ENCODE measurements at places on chromosomes 7 and 10. TPM values are rescaled to one million over a fixed set of nuclear protein-coding genes. Genes with fewer than 3 reads are reported as not detected.

DNA sequence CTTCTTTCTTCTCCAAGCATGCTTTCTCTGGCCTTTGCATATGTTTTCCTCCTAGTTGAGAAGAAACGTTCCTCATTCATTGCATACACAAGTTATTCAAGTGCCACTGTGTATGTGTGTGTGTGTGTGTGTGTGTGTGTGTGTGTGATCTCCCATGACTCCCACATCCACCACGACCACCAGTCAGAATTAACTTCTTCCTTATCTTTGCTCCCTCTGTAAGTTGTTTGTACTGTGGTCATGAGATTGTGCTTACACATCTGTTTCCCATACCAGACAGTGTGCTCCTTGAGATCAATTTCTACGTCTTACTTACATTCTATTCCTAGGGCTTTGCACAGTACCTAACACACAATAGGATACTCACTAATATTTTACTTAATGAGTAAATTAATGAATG is 22.4 kb upstream of the FAM13C start:
- DNase-seq: no peak

- no peak for DNase-seq
Measured at GRCh38 chr7:44318332-44318731, 7.1 kb downstream of the CAMK2B start.

GRCh38 chr10:86775056-86775869 is 18.8 kb downstream of the BMPR1A start:
- DNase-seq: no peak

Gene ACTR3C
- 6.2 TPM for total RNA-seq

DNA sequence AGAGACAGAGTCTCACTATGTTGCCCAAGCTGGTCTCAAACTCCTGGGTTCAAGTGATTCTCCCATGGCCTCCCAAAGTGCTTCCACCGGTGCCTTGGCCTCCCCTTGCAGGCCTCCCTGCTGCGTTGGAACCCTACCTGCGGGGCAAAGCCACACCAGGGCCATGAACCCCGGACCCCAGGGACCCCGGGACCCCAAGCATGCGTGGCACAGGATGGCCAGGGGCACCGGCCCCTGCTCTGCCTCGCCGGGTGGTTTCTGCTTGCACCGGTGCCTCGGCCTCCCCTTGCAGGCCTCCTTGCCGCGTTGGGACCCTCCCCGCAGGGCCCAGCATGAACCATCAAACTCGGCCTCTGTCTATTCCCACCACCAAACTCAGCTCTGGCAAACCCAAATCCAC is 301.0 kb upstream of the NPVF start:
- DNase-seq: no peak

DNA sequence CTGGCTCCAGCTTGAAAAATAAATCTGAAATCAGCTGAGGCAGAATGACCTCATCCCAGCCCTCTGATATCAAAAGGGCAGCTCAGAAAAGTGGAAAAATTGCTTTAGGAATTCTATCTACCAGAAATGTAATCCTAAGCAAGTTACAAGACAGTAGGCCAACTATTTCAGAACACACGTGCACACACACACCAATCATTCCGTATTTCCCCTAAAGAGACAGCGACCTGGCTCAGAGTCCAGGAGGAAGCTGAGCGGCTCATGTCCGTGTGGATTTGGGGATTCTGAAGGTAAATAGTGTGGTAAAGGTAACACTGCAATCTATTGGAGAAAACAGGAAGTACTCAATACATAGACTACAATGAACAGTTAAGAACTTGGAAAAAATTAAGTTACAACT is 288.2 kb downstream of the CALN1 start:
- DNase-seq: no peak

DNA sequence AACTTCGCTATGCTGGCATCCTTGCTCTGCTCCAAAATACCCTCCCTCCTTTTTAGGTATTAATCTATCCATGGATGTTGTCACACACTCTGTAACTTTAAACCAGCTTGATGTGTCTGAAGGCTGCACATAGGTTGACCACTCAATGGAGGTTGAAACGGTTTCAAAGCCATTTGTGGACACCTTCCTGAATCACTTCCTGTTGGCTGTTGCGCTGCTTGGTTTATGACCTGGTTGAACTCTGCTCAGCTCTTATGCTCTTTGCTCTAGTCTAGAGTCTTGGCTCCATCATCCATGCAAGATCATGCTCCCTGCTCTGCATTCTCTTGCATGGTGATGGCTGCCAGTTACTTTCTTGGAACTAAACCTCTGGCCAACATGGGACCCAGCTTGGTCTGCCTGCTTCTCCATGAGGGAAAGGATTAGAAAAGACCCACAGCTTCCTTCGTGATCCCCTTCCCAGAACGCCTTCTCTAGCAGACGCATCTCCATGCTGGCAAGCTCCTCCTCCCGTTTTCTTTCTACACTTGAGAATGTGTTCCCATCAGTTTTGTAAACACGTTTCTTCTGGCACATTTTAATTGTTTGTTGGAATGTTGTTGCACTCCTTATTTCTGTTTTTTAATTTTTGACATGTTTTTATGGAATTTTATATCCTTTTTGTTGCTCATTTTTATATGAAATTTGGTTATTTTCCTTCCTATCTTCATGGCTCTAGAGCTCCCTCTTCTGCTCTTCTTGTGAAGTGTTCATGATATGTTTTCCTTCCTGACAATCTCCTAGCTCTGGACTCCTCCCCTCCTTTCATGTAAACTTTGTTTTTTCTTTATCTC is 149.8 kb downstream of the XPNPEP1 start:
- no peak for DNase-seq

GRCh38 chr10:11609492-11610093 is 1.9 kb downstream of the USP6NL start:
- DNase-seq: no peak

Gene TUBAL3
- 1.3 TPM for total RNA-seq

Gene PTPRZ1
- total RNA-seq: 0.47 TPM

DNA sequence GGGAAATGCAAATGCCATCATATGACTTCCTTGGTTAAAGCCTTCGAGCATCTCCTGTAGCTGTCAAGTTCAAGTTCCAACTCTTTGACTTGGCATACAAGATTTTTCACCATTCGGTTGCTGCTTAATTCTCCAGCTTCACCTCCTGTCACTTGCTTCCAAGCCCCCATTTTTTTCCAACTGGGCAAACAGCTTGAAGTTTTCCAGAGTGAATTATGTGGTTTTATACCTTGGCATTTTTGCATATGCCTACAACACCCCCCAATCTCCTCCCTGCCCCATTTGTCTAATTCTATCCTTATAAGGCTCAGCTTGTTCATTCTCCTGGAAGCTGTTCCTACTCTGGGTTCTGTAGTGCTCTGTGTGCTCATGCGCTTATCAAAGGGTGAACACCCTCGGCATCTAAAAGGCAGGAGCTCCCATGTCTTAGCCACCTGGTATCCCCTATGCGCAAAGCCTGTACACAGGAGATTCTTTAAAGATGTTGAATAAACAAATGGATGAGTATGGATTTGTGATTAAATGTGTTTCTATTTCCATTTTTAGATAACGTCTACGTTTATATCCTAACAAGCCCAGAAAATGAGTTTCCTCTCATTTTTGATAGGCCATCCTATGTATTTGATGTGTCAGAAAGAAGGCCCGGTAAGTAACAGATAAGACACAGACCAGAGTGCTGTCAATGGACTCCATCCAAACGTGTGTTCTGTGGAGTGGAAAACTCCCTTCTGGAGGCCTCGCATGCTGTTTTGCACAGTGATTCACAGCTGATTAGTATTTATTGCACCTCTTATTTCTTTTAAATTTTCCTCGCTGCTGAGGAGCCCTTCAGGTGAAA is 52.5 kb downstream of the CDHR3 start:
- DNase-seq: no peak

DNA sequence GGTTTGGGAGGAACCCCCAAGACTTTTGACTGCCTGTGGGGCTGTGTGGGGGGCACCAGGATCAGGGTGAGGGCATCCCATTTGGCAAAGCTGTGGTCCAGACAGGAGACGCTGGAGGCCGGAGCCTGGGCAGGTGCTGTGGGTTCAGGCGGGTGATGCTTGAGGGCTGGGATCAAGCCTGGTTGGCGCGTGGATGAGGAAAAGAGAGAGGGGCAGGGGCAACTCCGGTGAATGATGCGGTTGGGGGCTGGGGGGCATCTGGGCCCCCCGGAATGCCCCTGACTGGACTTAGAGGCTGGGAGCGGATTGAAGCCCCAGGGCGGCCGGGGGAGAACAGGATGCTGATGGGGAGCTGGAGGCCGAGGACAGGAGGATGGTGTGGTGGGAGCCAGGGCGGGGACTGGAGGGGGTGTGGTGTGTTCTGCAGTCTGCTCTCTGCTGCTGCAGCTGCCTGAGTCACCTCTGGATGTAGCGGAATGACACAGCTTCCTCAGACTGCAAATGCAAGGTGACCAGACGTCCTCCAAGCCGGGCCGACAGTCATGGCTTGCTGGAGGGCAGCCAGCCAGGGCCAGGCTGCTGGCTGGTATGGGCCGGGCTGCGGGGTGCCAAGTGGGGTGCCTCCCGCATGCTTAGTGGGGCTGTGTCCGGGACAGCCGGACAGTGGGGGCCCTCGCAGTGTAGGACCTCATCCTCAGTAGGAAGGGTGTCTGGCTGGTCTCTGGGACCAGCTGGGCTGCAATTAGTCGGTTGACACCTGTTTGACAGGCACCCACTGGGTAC is 3.2 kb downstream of the MAFK start:
- DNase-seq: no peak

Gene SPACDR
- 0.76 TPM for total RNA-seq

GRCh38 chr10:32237644-32238345 is 109.2 kb downstream of the EPC1 start:
- no peak for DNase-seq

DNA sequence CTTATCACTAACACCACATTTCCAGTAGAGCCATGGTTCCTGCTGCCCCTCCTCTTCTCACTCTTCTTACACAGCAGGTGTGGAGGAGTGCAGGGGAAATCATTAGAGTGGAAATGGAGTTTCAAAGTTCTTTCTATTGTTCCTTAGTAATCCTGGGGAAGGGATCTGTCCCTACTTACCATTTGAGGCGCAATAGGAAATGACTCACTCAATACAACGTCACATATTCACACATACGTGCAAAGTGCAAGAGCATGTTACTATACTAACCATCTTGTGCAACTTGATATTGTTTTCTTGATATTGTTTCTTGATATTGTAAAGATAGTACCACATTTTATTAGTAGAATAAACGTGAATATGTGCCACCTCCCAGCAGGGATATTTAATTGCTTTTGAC is 1010.2 kb downstream of the DNAJB9 start:
- no peak for DNase-seq

Gene MYOZ1
- 0.61 TPM for total RNA-seq

Gene CACNB2
- 0.85 TPM for total RNA-seq

- DNase-seq: no peak
Measured at GRCh38 chr7:5681423-5681822, 100.0 kb downstream of the RNF216 start.

DNA sequence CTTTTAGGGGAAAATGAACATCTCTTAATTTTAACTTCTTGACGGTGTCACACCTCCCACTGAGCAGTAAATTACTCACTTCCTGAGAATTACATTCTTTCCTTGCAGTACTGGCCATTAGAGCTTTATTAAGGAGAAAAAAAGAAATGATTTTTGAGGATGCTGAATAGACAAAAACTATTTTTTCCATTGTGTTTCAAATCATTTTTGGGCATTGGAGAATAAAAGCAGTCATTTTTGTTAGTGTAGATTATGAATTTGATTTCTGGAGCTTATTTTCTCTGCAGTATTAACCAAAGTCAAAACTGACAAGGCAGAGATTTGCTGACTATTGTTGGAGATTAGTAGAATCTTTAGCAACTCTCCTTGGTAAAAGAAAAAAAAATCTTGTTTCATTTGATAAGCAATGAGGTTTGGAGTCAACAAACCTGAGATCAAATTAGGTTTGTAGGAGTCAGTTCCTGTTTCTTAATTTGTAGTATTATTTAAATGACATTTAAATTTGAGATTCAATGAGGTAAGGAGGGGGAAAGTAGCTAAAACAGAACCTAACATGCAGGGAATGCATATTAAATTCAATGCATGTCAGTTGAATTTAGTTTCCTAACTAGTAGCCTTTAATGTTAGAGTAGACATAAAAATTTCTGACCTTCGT is 70.6 kb downstream of the AP3M1 start:
- no peak for DNase-seq

Gene SUV39H2
- 16.4 TPM for total RNA-seq

GRCh38 chr7:11274074-11274473 is 300.4 kb downstream of the PHF14 start:
- DNase-seq: no peak

Gene SMIM30
- 52.7 TPM for total RNA-seq
